NCI-H2081 treated with DMSO at 0.1 percent for 48 hours (cell line): ENCODE measurements at places on chromosomes 2 and 18.

DNA sequence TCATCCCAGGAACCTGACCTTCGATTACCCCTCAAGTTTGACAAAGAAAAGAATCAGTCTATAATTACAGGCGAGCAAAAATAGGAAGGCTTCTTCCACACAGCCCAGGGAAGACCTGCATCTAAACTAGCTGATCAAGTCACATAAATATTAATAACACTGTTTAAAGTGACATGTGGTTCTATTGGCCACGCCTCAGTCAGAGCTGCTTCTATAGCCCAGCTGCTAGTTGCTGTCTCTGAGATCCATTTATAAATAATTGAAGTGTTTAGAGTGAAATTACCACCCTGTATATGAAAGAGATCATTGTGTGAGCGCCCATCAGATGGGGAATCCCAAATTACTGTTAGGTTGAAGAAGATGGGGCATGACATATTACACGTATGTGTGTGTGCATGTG is 426.0 kb downstream of the CDH2 start:
- no peak for DNase-seq

DNA sequence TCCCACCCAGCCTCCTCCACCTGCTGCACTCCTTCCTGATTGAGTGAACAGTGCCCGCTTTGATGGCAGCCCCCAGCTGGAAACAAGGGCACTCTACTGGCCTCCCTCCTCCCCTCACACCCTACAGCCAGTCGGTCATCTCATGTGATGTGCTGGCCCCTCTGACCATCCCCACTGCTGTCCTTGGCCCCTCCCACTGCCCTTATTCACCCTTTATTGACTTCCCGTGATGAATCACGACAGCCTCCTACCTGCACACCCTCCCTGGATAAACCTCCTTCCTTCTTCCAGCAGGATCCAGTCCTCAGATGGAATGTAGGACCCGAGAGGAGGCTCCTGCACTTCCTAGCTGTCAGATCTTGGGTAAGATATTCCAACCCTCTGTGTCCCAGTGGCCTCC is 186.5 kb upstream of the SH3BP4 start:
- no peak for DNase-seq

DNA sequence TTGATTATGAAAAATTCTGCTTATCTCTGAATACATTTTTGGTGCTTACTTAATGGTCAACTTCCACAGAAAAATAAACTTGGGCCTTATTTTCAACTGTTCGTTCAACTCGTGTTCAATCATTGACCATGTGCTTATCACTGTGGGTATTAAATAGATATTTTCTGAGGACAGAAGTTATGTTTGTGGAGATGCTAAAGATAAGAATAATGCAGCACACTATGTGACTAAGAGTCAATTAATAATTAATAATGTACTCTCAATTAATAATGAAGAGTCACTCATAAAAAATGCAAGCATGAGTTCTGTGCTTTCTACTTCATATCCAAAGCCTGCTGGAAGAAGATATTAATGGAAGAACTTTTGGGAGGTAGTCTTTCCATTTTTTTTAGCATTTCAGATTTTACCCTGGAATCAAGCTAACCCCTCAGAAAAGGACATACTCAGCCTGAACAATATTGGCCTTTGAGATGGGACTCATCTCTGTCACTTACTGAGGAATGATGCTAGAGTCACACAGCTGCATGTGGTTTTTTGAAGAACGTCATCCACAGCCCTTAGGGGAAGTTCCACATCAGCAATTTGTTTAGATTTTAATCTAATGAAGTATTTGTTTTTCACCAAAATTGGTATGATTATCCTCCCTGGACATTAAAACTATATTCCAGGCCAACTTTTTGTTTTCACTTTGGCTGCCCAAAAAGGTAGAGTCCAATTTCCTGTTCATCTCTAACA is 191.9 kb upstream of the CRIM1 start:
- no peak for DNase-seq

DNA sequence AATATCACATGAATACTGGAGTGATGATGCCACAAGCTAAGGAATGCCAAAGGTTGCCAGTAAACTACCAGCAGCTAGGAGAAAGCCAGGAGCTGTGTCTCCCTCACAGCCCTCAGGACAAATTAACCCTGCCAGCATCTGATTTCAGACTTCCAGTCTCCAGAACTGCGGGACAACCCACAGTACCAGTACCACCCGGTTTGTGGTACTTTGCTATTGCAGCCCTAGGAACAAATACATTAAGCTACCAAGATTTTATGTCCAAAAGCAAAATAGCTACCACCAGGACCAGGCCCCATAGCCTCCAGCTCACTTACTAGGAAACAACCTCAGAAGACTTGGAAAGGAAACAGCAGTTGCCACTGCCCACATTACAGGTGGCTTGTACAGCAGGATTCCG is 10.0 kb downstream of the PID1 start:
- DNase-seq, result no peak

- no peak for DNase-seq
These were observed 2.7 kb downstream of the ZAP70 start for GRCh38 chr2:97715951-97716694.

DNA sequence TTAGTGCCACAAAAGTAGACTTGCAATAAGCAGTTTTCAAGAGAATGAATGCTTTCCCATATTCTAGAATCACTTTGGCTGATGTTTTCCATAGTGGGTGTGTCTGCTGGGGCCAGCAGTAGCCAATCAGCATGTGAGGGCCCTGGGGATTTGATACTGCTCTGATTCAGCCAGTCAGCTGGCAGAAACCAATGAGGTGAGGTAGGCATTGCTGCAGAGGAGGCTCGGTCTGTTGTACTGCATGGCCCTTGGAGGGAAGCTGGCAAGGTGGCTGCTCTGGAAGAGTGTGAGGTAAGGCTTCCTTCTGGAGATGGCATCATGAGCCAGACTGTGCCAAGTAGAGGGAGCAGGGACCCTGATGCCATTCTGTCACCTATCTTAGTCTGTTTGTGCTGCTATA is 22.7 kb downstream of the TMEM87B start:
- DNase-seq, result no peak

GRCh38 chr2:229856413-229856812 is 65.4 kb downstream of the TRIP12 start:
- DNase-seq, result no peak

GRCh38 chr2:49069829-49070228 is 84.5 kb downstream of the FSHR start:
- DNase-seq, result no peak

DNA sequence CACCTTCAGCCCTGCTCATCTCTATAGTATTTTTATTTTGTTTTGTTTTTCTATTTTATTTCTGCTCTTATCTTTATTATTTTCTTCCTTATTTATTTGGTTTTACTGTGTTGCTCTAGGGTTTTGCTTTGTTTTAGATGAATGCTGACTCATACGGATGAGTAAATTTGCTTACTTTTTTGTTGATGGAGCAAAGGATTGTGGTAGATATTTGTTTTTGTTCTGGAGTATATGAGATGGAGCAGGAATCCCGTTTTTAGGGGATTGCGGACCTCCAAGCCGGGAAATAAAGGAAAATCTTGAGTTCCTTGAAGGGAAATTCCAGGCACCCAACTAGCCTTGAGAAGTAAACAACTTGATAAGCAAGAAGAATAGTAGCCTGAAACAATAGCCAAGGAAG is 15.3 kb upstream of the COLEC12 start:
- no peak for DNase-seq

- DNase-seq, result no peak
These were observed 5.7 kb upstream of the SERPINB2 start for GRCh38 chr18:63881851-63882250.

GRCh38 chr2:42921147-42921520 is 128.8 kb upstream of the HAAO start:
- DNase-seq, result no peak

DNA sequence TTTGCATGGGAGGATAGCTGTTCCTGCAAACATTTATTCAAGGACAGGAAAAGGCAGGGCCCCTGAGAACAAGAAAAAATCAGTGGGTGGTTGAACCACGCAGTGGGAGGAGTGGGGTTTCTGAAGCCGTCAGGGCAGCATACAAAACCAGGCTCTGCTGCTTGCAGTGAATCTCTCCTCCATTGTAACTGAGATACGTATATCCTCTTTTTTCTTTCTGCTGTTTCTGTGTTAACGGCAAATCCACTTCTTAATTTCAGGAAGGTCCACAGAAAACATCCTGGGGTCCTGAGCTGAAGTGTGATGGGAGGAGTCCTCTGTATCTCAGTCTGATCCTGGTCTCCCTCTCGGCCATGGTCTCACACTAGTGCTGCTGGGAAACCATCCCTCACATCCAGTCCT is 27.2 kb upstream of the KCNF1 start:
- DNase-seq, result peak; percentile 9

GRCh38 chr2:109466674-109467575 is 146.8 kb downstream of the SEPTIN10 start:
- DNase-seq, result no peak

DNA sequence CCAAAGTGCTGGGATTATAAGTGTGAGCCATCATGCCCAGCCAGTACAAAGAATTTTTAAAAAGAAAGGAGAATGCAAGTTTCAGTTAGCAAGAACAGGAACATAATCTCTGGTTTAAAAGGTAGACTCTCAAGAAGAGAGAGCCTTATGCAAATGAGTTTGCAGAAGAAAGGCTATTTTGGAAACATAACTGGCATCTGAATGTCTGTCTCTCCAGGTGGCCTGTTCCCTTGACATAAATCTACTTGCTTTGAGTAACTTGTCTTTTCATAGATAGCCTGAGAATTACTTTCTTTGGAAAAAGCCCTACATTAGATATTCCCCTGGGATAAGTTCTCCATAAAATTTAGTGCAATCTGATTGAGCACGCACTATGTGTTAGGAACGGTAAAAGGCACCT is 109.6 kb downstream of the ICOS start:
- no peak for DNase-seq

GRCh38 chr2:115481842-115482241 is 1039.4 kb downstream of the DPP10 start:
- no peak for DNase-seq

DNA sequence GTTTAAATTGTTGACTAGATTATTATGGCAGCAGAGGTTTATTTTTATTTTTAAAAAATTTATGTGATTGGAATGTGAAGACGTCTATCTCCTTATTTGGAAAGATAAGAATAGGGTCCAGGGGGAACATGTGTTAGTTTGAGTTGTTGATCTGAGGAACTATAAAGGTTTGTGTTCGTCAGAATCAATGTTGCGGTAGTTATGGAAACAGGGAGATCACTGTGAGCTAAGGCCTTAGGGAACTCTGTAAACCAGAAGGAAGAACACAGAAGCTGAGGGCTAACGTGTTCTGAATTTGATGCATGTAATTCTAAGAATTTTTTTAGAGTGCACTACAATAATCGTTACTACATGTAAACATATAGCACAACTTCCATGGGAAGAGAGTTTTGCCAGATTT is 168.5 kb upstream of the ZSWIM2 start:
- DNase-seq, result no peak

- no peak for DNase-seq
These were observed 119.0 kb downstream of the KIAA1328 start for GRCh38 chr18:36947820-36948348.

- no peak for DNase-seq
These were observed 110.1 kb downstream of the MAIP1 start for GRCh38 chr2:200065477-200065876.

GRCh38 chr18:13539843-13540476 is 186.4 kb downstream of the FAM210A start:
- no peak for DNase-seq

GRCh38 chr18:74715306-74715705 is 117.6 kb downstream of the ZNF407 start:
- DNase-seq, result no peak

GRCh38 chr2:240856151-240856980 is 12.3 kb upstream of the AGXT start:
- no peak for DNase-seq

- DNase-seq, result no peak
These were observed 38.0 kb downstream of the RNF152 start for GRCh38 chr18:61854578-61855448.

- DNase-seq, result no peak
These were observed 56.0 kb downstream of the AGAP1 start for GRCh38 chr2:235549735-235550377.

DNA sequence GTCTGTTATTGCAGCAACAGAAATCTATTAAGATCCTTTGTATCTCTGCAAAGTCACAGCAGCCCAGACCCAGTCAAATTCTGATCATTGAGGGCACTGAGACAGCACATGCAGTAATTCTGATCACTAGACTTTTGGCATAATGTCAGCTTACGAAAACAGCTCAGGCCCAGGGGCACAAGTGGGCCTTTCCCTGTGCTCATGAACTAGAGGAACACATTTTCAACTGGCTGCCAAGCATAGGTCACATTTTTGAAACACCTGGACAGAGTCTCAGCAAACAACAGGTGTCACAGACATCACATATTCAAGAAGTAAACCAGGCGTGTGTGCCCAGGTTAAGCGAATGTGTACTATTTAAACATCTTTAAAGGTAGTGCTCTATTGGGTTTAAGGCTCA is 13.7 kb downstream of the DOCK10 start:
- no peak for DNase-seq

GRCh38 chr18:77063260-77063659 is 69.3 kb downstream of the MBP start:
- DNase-seq, result no peak

DNA sequence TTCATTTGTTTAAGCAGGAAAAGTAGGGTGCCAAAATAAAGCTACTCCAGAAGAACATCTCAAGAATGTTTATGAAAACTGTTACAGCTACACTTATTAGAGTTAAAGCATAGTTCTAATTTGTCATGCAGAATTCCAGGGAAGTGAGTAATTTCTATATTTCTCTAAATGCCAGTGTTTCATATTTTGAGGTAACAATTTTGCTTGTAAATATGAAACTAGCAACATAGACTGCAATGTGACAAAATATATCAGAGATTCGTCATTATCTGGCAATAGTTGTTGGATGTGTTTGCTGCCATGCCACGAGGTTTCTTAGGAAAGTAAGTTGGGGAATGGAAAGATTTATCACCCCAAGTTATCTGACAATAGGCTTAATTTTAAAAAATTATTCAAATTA is 424.1 kb upstream of the ZEB2 start:
- no peak for DNase-seq

- no peak for DNase-seq
These were observed 74.2 kb upstream of the GALNT3 start for GRCh38 chr2:165868211-165868610.

GRCh38 chr2:23912054-23912453 is 14.9 kb downstream of the ATAD2B start:
- no peak for DNase-seq

- DNase-seq, result no peak
These were observed 1.5 kb downstream of the STRADB start for GRCh38 chr2:201452922-201453643.
